ENCODE measurements at places on chromosomes 3 and 15.

GRCh38 chr3:119630128-119630879, 30.1 kb downstream of the POPDC2 start:
- no peak for DNase-seq

- no peak for DNase-seq
These were observed 161.6 kb downstream of the ADAMTSL3 start for GRCh38 chr15:83815506-83815905.

GRCh38 chr15:32014953-32015352, 15.4 kb upstream of the CHRNA7 start:
- DNase-seq, result no peak

GRCh38 chr15:96320703-96321638, 9.5 kb upstream of the NR2F2 start:
- no peak for DNase-seq

GRCh38 chr3:71488391-71488809, 95.1 kb downstream of the FOXP1 start:
- peak; percentile 36 for DNase-seq
